ENCODE measurements at places on chromosomes 7 and 10.

DNA sequence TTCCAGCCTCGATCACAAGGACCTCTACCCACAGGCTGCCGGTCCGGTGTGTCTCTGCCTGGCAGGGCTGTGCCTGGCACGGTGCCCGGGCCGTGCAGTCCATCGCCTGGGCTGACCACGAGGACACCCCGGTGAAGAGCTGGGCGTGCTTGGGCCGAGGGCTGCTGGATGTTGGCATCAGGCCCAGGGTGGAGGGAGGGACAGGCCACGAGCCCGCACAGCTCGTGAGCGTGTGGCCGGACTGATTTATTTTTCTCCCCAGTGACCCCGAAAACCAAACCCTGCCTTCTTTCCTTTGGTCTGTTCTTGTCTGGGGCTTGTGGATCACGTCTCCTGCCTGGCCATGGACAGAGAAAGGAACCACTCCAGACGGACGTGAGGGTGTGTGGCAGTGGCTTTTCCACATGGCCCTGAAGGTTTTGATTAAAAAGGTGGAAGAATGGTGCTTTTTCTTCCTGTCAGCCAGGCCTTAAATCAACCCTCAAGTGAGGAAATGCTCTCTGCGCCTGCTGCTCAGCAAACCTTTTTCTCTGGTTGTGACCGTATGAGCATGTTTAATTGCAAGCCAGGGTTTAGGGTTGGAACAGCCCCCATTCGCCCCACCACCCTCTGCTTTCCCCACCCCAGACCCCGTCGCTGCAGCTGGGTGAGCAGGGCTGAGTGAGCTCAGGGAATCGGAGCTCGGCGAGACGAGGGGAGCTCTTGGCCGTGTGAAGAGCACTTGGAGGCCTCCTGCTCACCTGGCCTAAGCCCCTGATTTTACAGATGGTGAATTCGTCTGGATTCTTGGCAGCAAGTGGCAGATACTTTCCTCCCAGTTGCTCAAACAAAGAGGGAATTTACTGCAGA, 130.1 kb downstream of the RGS10 start:
- no peak for DNase-seq

DNA sequence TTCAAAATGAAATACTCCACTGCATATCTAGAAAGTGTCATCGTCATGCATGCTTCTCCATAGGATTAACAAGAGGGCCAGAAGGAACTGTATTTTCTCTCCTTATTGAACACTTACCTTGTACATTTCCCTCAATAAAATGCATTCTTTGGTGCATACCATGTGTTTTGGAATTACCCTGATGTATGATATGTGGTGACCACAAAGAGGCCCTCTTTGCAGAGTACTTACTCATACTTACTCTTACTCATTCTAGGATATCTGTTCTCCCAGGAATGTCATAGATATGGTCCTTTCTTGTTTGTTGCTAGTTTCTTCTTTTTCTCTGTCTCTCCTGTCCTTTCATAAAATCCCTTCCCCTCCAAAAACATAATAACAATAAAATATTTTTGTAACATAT, 1087.1 kb upstream of the POT1 start:
- no peak for DNase-seq

GRCh38 chr10:71496927-71497762, 100.4 kb downstream of the CDH23 start:
- no peak for DNase-seq

- no peak for DNase-seq
Measured at GRCh38 chr7:77827999-77828398, 29.4 kb downstream of the PHTF2 start.

- no peak for DNase-seq
Measured at GRCh38 chr10:109062371-109062770, 860.9 kb downstream of the XPNPEP1 start.

Measured in stimulated activated CD8-positive, alpha-beta memory T cell treated with anti-CD3 and anti-CD28 coated beads, Interleukin-15, amount 100 ng/mL, for 1 hour (primary cell).